Posterior vena cava (tissue), 2 donors: ENCODE measurements at places on chromosomes 4 and X. TPM values are rescaled to one million over a fixed set of nuclear protein-coding genes. Genes with fewer than 3 reads are reported as not detected.

The SOD3 gene
- total RNA-seq = 415 TPM

- no peak for DNase-seq
Observed at GRCh38 chr4:162234595-162234994, 70.8 kb upstream of the FSTL5 start.

DNA sequence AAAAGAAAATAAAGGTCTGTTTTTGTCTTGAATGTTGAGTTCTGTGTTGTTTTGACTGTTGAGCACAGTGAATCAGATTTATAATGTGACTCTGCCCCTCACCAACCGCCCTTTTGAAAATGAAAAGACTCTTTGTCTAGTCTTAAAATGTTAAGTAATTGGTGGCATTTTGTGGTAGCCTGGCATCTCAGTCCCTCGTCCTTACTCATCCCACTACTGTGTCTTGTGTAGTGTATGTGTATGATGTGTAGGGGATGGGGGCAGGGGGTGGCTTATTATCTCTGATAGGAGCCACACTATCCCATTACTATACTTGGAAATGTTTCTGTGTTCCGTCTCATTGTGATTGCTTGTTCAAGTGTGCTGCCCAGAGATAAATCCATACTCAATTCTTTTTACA lies 12.2 kb downstream of the KLHL34 start:
- DNase-seq = no peak

DNA sequence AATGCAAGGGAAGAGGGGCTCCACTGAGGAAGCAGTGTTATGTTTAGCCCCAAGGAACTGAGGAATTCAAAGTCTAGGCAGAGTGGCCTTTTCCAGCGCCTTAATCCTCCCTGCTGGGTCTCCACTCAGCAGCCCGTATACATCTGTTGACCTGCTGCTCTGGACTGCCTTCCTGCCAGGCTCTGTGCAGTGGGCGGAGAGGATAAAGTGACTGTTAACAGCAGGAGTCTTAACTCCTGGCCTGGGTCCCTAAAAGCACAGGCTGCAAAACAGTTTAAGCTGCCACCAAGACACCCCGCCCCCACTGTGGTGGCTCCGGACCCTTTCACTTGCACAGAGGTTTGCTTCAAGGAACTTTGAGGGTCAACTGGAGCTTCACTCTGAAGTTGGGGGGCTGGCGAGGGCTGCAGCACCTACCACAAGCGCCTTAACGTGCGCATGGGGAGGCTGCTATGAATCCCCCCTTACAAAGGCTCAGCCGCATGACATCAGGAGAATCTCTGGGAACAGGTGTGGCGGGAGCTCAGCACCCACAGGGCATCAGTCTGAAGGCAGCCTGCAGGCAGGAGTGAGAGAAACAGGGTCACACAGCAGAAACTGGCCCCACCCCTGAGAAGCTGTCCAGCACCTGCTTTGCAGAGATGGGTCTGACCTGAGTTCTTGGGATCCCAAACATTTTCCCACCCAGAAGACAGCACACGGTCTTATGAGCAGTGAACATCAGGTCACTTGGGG lies 358.2 kb upstream of the GATB start:
- no peak for DNase-seq
